ENCODE measurements at places on chromosomes 3 and 15. TPM values are rescaled to one million over a fixed set of nuclear protein-coding genes. Genes with fewer than 3 reads are reported as not detected.
A peak's percentile ranks its signal among the peaks of the same experiment; 100 is the strongest.

DNA sequence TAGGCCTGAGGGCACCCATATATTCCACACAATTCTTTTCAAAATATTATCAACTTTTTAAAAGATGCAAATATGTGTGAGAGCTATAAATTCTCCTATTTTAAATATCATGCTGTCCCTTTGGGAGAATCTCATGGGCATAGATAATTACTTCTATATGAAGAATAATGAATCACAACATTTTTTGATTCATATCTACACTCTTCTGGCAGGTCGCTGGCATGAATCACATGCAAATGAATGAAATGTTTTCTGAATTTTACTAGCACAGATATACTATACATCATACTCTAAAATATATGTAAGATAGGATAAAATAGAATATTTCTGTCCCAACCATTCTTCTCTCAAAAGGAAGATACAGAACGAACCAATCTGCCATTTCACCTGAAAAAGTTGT, 277.7 kb upstream of the KCNH8 start:
- no peak for DNase-seq

DNA sequence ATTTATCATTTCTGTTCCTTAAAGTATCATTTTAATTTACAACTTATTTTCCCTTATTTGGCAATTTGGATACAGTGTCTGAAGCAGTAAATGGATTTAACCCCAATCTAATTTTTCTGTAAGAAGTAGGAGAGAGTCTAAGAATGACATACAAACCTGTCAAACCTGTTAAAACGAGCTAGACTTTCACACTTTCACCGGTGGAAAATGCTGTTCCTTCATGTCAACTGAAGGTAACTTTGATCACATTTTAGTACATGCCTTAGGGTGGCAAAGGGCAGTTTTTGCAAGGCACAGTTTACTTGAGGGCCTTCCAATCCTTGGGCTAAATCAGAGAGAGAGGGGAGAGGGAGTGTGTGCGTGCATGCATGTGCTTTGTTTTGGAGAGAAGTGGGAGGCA, 221.4 kb downstream of the THSD4 start:
- no peak for DNase-seq

- peak; percentile 52 for DNase-seq
Observed at GRCh38 chr15:90327311-90327710, 24.8 kb upstream of the ZNF774 start.

- peak; percentile 33 for DNase-seq
Observed at GRCh38 chr3:159907828-159908227, 80.8 kb upstream of the IL12A start.

- DNase-seq: peak; percentile 8
Observed at GRCh38 chr3:188124184-188124583, 29.8 kb upstream of the LPP start.

- no peak for DNase-seq
Observed at GRCh38 chr3:115062009-115062408, 85.1 kb downstream of the ZBTB20 start.

GRCh38 chr3:115275896-115276295, 128.8 kb upstream of the ZBTB20 start:
- peak; percentile 61 for DNase-seq

DNA sequence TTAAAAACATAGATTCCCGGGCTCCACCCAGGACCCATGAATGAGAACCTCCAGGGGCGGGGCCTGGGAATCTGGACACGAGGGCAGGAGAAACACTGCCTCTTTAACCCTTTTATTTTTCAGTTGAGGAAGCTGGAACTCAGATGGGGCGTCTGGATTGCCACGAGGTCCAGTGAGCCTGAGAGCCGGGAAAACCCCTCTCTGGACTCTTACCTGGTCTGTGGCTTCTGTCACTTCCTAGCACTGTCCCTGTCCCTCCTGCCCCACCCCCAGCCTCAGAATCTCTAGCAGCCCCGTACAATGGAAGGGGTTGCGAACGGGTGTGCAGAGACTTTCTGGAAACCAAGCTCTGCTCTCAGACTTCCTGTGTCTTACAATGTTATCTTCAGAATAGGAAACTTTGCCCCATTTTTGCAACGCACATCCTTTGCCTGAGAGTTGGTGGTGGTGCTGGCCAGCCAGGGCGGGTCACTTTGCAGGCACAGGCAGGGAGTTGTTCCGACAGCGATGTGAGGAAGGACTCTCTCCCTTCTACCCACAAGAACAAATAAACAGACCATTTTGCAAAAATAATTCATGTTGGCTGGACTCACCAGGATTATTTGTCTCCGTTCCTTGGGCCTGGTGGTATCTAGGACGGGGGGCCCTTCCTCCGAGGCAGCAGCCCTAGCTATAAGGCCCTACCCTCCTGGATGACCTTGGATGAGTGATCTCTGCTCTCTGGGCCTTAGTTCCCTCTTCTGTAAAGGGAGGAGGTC, 59.1 kb downstream of the SMAD6 start:
- DNase-seq: no peak

GRCh38 chr3:172782235-172782634, 31.7 kb downstream of the ECT2 start:
- no peak for DNase-seq

- no peak for DNase-seq
Observed at GRCh38 chr3:119664370-119664769, 4.0 kb upstream of the POPDC2 start.

DNA sequence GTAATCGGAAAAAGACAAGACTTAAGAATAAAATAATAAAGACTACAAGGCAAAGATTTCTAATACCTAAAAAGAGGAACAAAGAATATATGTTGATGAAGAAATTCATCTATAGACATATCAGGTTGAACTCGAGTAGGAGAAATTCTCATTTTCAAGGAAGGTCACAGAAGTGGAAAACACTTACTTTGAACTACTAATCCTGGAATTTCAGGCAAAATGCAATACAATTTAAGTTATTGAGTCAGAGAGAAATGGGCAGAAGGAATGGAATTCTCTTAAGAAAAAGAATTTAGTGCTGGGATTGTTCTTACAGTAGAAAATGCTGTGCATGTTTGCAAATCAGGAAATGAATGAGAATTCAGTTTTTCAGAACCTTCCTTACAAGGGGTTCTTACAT, 135.9 kb upstream of the TGFBR2 start:
- DNase-seq: peak; percentile 15

DNA sequence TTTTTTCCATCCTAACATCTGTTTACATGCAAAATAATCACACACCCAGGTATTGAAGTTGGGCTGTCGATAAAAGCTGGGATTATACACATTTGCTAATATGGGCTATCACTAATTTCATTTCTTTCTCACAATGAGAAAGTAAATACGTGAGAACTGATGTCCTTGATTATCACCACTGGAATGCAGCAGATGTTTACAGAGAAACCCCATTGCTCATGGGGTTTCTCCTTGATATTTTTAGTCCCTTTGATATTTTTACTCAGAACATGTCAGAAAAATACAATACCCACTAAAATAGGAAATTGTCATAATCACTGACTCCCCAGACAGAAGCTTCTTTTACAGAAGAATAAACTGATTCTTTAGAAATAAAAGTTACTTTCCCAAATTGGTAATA, 535.1 kb upstream of the CCDC54 start:
- no peak for DNase-seq

DNA sequence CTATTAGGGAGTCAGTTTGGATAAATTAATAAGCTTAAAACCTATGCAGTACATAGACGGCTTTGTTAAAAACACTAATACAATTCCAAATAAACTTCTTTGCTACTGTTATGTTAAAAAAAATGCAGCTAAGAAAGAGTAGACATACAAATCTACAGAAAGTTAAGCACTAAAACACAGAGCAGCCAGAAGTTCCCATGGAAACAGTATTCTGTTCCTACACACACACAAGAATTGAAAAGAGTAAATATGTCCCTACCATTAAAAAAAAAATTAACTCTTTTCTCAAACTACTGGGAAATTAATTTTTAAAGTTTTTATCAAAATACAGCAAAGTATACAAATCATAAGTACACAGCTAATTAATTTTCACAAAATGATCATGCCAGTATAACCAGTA, 71.6 kb downstream of the CLASP2 start:
- no peak for DNase-seq

- no peak for DNase-seq
Observed at GRCh38 chr3:129587566-129588210, 18.8 kb downstream of the PLXND1 start.

GRCh38 chr15:48031973-48032372, 88.8 kb upstream of the SLC24A5 start:
- no peak for DNase-seq

- DNase-seq: no peak
Observed at GRCh38 chr15:99157456-99157855, 52.6 kb downstream of the SYNM start.

GRCh38 chr3:155076888-155077287, 3.2 kb upstream of the MME start:
- DNase-seq: no peak

GRCh38 chr15:77578641-77579372, 53.9 kb downstream of the LINGO1 start:
- DNase-seq: no peak

GRCh38 chr3:2713923-2714322, 396.3 kb downstream of the IL5RA start:
- no peak for DNase-seq

DNA sequence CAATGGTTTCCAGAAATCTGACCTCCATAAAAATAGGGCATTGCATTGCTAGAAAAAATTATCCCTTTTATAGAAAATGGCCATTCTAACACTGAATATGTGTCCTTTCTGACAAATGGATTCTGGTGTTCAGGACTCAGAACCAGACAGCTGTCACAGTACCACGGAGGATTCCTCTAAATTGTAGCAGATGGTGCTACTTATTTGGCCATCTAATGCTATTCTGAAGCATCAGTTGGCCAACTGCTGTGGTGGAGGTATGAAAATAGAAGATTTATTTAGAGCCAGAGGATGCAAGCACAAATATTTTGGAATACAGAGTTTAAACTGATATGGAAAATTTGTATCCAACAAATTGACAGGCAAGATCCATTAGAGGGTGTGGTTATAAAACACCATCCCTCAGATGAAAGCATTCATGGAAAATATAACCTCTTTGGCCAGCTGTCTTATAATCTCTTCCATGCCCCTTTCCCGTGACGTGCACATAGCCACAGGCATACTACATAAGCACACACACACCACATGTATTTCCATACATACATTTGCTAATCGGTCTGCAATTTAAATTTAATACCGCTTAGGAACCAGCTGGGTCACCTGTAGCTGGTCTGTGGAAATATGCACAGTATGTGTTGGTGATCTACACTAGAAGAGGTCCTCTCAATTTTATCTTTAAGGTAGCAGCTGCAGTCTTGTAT, 302.7 kb upstream of the KCNMB2 start:
- no peak for DNase-seq

DNA sequence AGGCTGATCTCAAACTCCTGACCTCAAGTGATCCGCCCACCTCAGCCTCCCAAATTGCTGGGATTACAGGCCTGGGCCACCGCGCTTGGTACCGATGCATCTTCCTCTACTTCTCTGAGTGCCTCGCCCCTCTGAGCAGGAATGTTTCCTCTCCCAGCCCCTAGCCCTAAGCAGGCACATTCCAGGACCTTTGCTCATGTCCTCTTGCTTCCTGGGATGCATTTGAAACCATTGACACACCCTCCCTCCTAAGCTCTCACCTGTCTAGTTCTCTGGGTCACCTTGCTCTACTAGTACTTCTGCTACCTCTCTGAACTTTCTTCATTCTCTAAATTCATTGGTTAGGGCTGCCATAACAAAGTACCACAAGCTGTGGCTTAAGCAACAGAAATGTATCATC, 17.9 kb upstream of the UACA start:
- no peak for DNase-seq

GRCh38 chr15:25208735-25209134, 230.1 kb downstream of the UBE3A start:
- no peak for DNase-seq

GRCh38 chr3:129942296-129942695, 32.2 kb upstream of the TRH start:
- peak; percentile 75 for DNase-seq

GRCh38 chr3:13347390-13347950, 72.7 kb downstream of the NUP210 start:
- no peak for DNase-seq

DNA sequence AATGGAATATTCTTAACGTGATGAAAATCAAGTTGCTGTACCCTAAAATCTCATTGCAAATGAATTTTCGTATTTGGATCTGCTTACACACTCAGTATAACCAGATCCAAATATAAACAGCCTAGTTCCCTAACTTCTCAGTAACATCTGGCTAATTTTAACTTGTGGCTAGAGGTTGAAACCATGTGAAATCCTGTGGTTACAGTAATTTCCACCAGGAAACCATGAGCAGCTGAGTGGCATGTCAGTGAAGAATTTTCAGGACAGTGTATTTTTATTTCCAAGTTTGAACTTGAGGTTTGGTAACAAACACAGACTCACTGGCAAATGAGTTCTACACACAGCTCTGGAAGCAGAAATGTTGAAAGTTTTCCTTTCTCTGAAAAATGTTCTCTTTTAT, 754.1 kb downstream of the NR2F2 start:
- DNase-seq: no peak

- no peak for DNase-seq
Observed at GRCh38 chr15:31485431-31485830, 158.8 kb downstream of the KLF13 start.

GRCh38 chr3:133152056-133152455, 113.9 kb downstream of the TMEM108 start:
- no peak for DNase-seq

- no peak for DNase-seq
Observed at GRCh38 chr3:7038394-7038793, 177.5 kb downstream of the GRM7 start.

DNA sequence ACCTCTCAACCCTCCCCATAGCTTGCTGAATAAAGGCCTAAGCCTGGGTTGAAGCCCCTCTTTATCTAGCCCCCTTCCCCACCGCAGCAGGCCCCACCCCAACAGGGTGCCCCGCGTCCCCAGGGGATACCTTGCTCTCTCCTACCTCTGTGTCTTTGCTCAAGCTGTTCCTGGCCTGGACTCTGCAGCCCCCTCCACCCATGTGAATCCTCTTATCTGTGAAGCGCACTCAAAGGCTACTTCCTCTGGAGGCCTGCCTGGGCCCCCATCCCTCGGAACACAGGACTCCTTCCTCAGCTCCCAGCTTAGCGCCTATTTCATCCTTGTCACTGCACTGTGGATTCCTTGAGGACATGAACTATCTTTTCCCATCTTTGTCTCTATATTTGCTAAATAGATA, 61.4 kb upstream of the HERC1 start:
- DNase-seq: no peak

ADGRG7 gene
- polyA plus RNA-seq: not detected

C3orf18 gene
- 0.98 TPM for polyA plus RNA-seq

GASK1A gene
- polyA plus RNA-seq: 0.10 TPM

XIRP1 gene
- polyA plus RNA-seq: not detected

CCR1 gene
- 233 TPM for polyA plus RNA-seq

RTP1 gene
- not detected for polyA plus RNA-seq

SPG11 gene
- polyA plus RNA-seq: 26.4 TPM

FGD5 gene
- not detected for polyA plus RNA-seq

CPEB1 gene
- not detected for polyA plus RNA-seq

EIF4A2 gene
- polyA plus RNA-seq: 73.0 TPM
